Stimulated activated CD4-positive, alpha-beta T cell treated with anti-CD3 and anti-CD28 coated beads, Interleukin-1b, Interleukin-23, amount 100 ng/mL, for 48 hours (primary cell): ENCODE measurements at places on chromosomes 13 and 19.

GRCh38 chr13:78998630-78999315, 339.8 kb upstream of the OBI1 start:
- no peak for DNase-seq

DNA sequence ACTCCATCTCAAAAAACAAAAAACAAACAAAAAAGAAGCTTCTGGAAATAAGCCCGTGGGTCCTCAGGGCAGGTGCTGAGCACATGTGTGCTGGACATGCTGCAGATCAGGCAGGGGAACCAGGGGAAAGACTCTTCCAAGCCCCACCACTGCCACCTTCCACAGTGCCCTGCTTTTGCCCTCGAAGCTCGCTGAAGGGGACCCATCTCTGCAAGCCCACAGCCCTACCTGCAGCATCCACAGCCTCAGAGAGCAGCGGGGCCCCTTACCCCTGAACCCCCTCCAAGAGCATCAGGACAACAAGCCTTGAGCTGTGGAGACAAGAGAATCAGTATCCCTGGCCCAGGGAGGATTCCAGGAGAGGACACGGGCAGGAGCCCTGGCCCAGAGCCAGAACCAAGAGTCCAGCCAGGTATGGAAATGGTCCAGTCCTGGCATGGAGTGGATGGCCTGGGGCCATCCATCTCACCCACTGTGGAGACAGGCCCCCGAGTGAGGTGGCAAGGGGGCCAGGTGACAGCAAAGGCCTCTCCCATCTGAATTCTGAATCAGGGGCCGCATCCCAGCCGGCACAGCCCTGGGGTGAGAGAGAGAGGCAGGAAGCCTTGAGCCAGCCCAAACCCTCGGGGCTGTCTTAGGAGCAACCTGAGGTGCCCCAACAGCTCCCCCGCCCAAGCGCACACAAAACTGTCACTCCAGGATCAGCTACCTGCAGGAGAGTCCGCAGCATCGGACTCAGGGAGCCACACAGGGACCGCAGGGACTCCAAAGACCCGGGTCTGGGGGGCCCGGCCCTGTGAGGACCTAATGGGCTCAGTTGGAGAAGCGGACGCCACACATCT, 51.8 kb upstream of the TPM4 start:
- DNase-seq, result no peak

DNA sequence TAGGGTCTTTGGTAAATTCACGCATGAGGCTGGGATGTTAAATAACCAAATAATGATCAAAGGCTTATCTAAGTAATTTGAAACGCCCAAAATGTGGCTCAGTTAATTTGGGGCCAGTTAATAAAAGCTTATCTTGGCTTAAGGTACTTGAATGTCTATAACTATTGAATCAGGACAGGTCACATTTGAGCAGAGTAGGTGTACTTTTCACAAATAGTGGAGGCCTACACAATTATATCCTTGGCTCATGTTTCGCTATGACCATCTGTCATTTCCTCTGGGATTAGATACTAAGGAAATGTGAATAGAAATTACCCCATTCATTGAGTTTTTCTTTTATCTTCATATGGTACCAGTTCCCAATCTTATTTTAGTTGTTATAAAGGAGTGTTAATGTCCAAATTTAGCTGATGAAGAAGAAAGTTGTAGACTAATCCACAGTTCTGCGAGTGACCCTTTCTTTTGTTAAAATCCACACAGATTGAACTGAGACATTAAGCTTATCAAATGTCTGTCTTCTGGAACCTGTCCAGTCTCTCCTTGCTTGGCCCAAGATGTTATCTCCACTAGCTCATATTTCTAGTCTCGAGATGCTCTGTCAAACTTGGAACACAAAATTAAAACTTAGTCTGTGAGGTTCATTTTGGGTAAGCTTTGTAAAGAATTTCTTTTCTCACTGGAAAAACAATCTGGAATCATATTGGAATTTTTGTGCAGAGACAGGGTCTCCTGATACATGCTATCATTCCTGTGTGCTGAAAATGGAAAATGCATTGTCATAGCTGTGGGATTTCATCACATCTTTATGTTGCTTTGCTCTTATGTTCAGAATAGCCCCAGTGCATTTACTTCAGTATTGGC, 31.0 kb downstream of the SLAIN1 start:
- DNase-seq, result no peak

DNA sequence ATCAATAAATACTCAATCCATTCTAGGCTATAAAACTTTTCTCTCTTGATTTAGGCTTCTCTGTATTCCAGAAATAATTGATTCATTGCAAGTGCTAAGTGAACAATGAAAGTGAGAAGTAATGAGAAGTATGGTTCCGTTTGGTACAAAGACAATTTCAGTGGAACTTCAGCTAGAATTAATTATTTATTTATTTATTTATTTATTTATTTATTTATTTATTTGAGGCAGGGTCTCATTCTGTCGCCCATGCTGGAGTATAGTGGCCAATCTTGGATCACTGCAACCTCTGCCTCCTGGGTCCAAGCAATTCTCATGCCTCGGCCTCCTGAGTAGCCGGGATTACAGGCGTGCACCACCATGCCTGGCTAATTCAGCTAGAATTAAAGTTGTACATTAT, 262.1 kb downstream of the B3GLCT start:
- no peak for DNase-seq

DNA sequence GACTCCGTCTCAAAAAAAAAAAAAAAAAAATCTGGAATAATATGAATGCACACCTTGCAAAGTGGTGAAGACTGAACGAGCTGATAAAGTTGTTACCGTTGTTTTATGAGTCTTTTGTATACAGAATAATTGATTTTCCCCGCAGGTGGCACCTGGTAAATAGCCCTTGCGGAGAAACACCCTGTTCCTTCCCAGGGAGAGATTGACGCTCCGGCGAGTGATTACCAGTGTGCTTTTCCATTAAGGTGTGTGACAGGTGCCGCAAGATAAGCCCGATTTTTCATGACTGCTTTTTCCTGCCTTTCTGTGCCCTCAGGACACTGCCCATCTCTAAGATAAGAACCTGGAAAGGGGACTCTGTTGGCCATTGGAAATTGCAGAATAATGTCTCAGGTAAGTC, 943 bp downstream of the ZNF302 start:
- DNase-seq, result no peak

DNA sequence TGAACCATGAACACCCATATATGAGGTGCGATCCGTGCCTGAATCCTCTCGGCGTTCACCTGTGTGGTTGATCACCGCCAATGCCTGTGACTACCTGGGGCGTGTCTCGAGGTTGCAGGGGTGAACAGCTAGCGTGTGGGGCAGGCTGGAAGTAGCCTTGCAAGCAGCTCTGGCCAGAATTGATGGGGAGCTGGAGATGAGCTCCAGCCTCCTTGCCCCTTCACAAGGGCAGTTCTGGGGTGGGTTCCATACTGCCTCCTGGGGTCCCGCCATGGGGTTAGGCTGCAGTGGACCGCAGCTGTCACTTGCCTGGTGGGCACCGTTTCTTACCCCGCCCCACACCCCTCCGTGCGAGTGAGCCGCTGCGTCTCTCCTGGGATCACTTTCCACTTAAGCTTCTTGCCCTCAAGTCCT, 154.5 kb upstream of the SOX1 start:
- no peak for DNase-seq

- DNase-seq, result no peak
Observed at GRCh38 chr19:15144046-15144646, 36.9 kb downstream of the SYDE1 start.

DNA sequence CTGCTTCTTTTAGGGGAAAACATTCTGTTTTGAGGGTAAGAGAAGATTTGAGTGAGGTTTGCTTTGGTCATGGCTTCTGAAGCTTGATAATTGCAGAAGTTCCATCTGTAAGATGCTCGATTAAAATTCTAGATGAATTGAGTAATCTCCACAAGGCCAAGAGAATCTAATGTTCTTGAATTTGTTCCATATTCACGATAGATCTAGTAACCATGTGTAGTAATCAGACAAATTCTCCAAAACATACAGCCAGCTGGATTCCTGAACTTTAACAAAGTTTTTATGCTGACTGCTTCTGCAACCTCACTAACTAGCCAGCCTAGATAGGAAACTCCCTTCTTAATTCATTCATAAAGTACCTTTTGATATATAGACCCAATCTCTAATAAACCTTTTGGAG, 92.7 kb downstream of the COL4A2 start:
- no peak for DNase-seq

- no peak for DNase-seq
Observed at GRCh38 chr13:76148374-76148773, 512.2 kb downstream of the LMO7 start.

GRCh38 chr13:50376895-50377575, 361.8 kb downstream of the KCNRG start:
- DNase-seq, result no peak

GRCh38 chr13:21671620-21672286, 880 bp downstream of the FGF9 start:
- DNase-seq, result no peak

GRCh38 chr13:54636231-54636630, 1607.6 kb downstream of the OLFM4 start:
- no peak for DNase-seq

GRCh38 chr13:60620611-60621395, 223.8 kb downstream of the TDRD3 start:
- no peak for DNase-seq

GRCh38 chr13:93851236-93851635, 624.6 kb downstream of the GPC6 start:
- no peak for DNase-seq

GRCh38 chr13:113457510-113457909, 4.2 kb upstream of the ADPRHL1 start:
- no peak for DNase-seq

DNA sequence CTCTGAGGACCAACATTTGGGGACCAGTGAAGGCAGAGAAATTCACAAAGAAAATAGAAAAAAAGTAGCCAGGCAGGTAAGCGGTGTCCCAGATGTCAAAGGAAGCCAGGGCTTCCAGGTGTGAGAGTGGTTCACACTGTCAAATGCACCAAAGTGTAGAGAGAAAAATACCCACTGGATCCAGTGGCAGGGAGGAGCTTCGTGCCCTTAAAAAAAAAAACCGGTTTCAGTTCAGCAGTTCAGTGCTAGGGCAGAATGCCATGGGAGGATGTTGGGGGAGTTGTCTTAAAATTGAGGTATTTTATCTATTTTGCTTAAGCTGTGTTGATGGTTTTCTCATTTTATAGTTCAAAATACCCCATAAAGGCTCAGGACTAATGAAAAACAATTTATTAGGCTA, 47.8 kb upstream of the C1QTNF9 start:
- DNase-seq, result no peak

DNA sequence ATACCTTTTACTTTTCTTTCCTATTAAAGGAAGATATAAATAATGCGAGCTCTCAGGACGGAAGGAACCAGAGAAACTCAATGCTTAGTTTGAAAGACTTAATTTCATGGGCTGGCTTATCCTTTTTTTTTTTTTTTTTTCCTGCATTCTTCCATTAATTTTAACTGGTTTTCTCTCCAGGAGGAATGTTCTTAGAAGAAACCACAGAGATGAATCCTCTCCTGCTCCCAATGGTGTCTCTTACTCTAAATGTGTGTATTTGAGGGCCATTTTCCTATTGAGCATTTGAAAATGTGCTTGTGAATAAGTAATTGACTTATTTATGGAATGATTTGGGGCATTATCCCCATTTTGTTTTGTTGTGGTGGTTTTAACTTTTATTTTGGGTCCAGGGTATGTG, 494.9 kb downstream of the FOXO1 start:
- DNase-seq, result no peak

DNA sequence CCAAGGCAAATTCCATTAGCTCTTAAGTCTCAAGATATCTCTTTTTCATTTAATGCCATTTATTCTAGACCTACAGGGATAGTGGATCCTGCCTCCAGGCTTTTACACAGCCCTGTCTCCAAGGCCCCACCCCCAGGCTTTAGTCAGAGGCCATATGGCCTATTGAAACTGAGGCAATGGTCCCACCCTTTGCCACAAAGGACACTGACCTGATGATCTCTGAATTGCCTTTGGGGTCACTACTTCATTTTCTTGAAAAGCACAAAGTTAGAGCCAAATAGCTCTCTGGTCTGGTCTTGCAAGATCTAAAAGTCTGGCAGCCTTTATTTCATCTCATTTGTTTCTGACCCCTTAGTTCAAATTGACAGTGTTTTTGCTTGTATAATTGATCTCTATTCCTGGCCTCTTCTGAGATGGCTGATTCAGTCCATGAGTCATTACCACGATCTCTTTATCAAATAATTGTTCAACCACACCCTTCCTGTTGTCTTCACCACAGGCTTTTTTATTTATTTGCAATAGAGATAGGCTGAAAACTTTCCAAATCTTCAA, 209.8 kb downstream of the FGF14 start:
- no peak for DNase-seq

GRCh38 chr13:50030315-50030714, 15.1 kb downstream of the KCNRG start:
- DNase-seq, result no peak

DNA sequence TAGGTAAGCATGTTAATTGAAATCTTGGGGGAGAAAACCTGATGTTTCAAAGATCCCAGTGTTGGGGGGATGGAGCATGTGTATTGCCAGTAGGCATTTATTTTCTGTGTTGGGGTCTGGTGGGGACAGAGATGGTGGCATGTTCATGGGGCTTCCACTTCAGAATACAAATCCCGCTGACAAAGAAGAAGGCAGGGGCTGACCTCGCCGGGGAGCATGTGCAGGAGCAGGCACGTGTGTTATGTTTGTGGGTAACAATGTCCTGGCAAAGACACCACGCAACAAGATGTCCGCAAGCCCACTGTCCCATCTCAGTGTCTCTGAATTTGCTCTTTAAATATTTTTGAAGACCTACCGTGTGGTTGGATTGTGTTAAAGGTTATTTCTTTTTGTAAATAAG, 164.5 kb downstream of the TEX29 start:
- DNase-seq, result no peak

GRCh38 chr13:99028890-99029289, 51.0 kb upstream of the DOCK9 start:
- peak; percentile 54 for DNase-seq

- no peak for DNase-seq
Observed at GRCh38 chr19:32471811-32472210, 66.2 kb downstream of the DPY19L3 start.

- no peak for DNase-seq
Observed at GRCh38 chr19:9966024-9966423, 29.7 kb upstream of the OLFM2 start.
